Fibroblast of the aortic adventitia (primary cell): ENCODE measurements at places on chromosomes 1 and 21. TPM values are rescaled to one million over a fixed set of nuclear protein-coding genes. Genes with fewer than 3 reads are reported as not detected.

OR2AK2 gene
- not detected in 2 replicates for total RNA-seq

CRNN gene
- not detected in 2 replicates for total RNA-seq

ANKRD13C gene
- 34.3 and 37.7 TPM in 2 replicates for total RNA-seq

CELA3B gene
- total RNA-seq, result not detected in 2 replicates

RRP1 gene
- total RNA-seq, result 18.2 and 23.0 TPM in 2 replicates

GJA5 gene
- total RNA-seq, result 0.74 TPM in 1 of 2 replicates, not detected in the other

- DNase-seq, result peak; percentile 33
These were observed 12.9 kb downstream of the ATP1B1 start for GRCh38 chr1:169119405-169119804.

DNA sequence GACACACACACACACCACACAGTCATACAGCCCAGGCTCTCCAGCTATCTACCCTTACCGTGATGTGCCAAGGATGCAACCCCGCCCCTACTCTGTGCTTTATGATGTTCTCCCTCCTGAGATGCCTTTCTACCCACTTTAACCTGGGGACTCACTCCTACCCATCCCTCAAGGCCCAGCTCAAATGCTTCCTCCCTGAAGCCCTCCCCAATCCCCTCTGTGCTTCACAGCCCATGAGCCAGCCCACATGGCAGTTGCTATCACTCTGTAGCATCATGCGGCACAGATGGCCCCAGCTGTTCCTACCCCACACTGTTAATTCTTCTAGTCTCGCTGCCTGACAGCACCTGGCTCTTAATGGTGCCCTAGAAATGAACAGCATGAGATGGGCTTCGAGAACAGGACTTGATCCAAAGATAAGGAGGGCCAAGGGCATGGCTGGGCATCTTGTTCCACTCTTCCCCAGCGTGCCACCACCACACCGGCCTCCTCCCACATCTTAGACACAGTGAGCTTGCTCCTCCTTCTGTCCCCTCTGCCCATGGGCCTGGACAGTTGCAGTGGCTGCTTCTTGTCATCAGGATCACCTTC lies 109.8 kb downstream of the GLIS1 start:
- no peak for DNase-seq

GRCh38 chr1:64471218-64472039 lies 1.5 kb downstream of the CACHD1 start:
- peak; percentile 14 for DNase-seq

DNA sequence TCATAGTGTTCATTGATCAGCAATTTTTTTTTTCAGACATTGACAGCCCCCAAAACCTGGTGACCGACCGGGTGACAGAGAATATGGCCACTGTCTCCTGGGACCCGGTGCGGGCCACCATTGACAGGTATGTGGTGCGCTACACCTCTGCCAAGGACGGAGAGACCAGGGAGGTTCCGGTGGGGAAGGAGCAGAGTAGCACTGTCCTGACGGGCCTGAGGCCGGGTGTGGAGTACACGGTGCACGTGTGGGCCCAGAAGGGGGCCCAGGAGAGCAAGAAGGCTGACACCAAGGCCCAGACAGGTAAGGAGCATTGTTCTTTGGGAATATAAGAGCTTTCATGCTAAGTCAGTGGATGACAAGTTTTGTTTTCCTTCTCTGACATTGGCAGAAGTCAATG lies 49.3 kb downstream of the TNN start:
- DNase-seq, result no peak

DNA sequence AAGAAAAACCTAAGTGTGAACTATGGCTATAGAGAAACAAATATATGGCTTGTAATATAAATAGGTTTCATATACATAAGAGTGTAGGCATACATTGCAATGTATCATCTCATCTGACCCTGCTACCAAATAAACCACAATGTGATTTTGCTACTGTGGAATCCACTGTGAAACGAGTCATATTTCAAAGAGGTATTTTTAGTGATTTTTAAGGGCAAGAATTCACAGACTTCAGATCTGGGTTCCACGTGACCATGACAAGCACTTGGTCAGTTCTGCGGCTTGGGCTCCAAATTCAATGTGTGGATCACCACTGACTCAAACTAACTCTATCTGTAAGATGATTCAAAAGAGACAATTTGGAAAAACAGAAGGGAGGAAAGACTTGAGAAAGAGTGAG lies 147.0 kb upstream of the ERG start:
- peak; percentile 65 for DNase-seq

- DNase-seq, result no peak
These were observed 926 bp upstream of the ATP1B1 start for GRCh38 chr1:169105434-169106094.
